Progenitor cell of endocrine pancreas (in vitro differentiated cells): ENCODE measurements at places on chromosomes 5 and 9. TPM values are rescaled to one million over a fixed set of nuclear protein-coding genes. Genes with fewer than 3 reads are reported as not detected.

GRCh38 chr5:76703707-76704106 lies 12.2 kb upstream of the F2R start:
- H3K4me3 ChIP-seq: no peak overlapping the region
- H3K27ac ChIP-seq: no peak overlapping the region
- no peaks in the 10 kb centered on the region for H3K27me3 ChIP-seq
- peaks cover 2% of the 10 kb centered on the region for H3K36me3 ChIP-seq

- H3K4me3 ChIP-seq: no peak overlapping the region
- no peaks in the 10 kb centered on the region for H3K36me3 ChIP-seq
- peaks cover 94% of the 10 kb centered on the region for H3K27me3 ChIP-seq
- H3K4me1 ChIP-seq: peaks cover 20% of the 10 kb centered on the region
- peak; percentile 57 for DNase-seq
These were observed 7.3 kb downstream of the IRX1 start for GRCh38 chr5:3602785-3603502.

GRCh38 chr9:129776938-129777768 lies 24.3 kb upstream of the PTGES start:
- no peak overlapping the region for H3K27ac ChIP-seq
- no peak overlapping the region for H3K4me3 ChIP-seq
- DNase-seq: no peak
- no peaks in the 10 kb centered on the region for H3K36me3 ChIP-seq

GRCh38 chr9:119453980-119454379 lies 84.7 kb upstream of the BRINP1 start:
- DNase-seq: no peak
- H3K4me3 ChIP-seq: no peak overlapping the region
- peaks cover 4% of the 10 kb centered on the region for H3K27me3 ChIP-seq

MSH3 gene
- total RNA-seq: 16.9 and 18.4 TPM in 2 replicates

SLC35D2 gene
- 52.6 and 60.9 TPM in 2 replicates for total RNA-seq

ELOVL7 gene
- total RNA-seq: 14.5 and 18.0 TPM in 2 replicates

GRCh38 chr9:94157050-94157801 lies 73.0 kb downstream of the PTPDC1 start:
- H3K36me3 ChIP-seq: no peaks in the 10 kb centered on the region
- no peak overlapping the region for H3K4me3 ChIP-seq
- H3K27me3 ChIP-seq: no peaks in the 10 kb centered on the region
- H3K27ac ChIP-seq: no peak overlapping the region
- H3K4me1 ChIP-seq: peaks cover 21% of the 10 kb centered on the region

PCDHGA6 gene
- total RNA-seq: 0.60 and 0.80 TPM in 2 replicates

DNA sequence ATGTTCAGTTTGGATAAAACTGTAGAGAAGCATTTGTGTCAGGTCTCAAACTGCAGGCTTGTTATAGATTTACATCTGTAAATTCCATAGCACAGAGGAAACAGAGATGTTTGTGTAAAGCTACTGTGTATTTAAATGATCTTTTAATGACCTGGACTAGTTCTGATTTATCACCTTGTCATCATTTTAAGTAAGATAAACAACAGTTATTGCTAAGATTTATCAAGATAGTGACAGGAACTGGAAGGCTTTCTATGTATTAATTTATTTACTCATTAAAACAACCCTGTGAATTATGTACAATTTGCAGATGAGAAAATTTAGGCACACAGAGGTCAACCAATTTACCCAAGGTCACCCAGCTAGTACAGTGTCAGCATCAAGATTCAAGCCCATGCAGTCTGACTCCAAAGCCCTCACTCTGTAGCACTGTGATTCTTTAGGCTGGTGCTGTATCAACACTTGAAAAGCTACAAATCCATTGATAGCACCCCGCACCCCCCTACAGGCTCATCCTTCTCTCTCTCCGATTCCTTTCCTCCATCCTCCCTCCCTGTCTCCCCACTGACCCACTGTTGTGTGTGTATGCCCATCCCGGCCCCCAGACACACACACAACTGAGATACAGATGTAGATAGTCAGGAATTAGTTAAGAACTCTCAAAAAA lies 184.5 kb downstream of the FBN2 start:
- no peak for DNase-seq
- no peak overlapping the region for H3K27ac ChIP-seq
- H3K4me1 ChIP-seq: peaks cover 8% of the 10 kb centered on the region
- no peak overlapping the region for H3K4me3 ChIP-seq
- no peaks in the 10 kb centered on the region for H3K27me3 ChIP-seq
- H3K36me3 ChIP-seq: no peaks in the 10 kb centered on the region
